ENCODE measurements at places on chromosomes 12 and 14.

GRCh38 chr14:43872222-43872621 is 634.9 kb downstream of the FSCB start:
- no peak overlapping the region for H3K27ac ChIP-seq
- no peak for DNase-seq
- no peaks in the 10 kb centered on the region for H3K27me3 ChIP-seq
- no peaks in the 10 kb centered on the region for H3K36me3 ChIP-seq

DNA sequence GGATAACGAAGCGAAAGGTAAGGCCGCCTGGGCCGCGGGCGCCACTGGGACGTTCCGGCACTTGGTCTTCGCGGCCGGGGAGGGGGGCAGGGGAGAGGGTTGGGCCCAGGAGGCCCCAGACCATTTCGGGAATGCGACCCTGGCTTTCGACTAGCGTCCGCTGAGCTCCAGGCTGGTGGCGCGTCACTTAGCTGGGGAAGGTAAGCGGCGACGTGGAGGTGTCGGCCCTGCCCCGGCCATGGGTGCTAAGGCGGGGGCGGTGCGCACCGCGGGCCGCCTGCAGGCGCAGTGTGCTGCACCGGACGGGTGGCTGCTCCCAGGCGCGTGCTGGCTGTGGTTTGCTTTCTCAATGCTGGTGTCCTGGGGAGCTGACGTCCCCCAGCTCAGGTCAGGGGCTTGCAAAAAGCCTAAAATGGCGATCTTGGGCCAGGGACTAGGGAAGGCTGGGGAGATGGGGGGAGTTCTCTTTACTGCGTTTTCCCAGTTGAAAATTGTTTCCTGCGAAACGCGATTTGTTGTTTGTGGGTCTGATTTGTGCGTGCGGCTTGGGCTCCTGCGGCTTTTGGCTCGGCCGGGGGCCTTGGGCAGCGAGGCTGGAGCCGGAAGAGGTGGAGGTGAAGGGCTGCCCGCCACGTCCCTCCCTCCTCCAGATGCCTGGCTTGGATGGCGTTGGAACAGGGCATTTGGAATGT is 1.2 kb downstream of the HOXC10 start:
- no peaks in the 10 kb centered on the region for H3K36me3 ChIP-seq
- no peak overlapping the region for H3K27ac ChIP-seq
- peaks cover 47% of the 10 kb centered on the region for H3K4me1 ChIP-seq
- no peak for DNase-seq
- peaks cover 98% of the 10 kb centered on the region for H3K27me3 ChIP-seq
- peak overlapping the region; percentile 4 for H3K4me3 ChIP-seq

DNA sequence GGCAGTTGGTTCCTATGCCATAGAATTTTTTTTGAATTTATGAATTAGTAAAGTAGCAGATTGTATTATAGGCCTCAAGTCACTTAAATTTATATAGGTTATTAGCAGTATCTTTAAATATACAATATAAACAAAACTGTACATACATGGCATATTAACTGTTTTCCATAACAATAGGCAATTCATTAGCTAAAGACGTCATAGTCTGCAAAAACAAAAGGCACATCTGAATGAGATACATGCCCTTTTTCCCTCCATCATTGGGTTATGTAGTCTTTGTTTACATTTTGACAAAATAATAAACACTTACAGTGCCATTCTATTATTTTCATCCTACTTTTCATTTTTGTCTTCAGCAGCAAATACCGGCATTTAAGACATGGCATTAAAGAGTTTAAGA is 1.1 kb upstream of the VCPKMT start:
- peak overlapping the region; percentile 95 for H3K27ac ChIP-seq
- H3K36me3 ChIP-seq = peaks cover 29% of the 10 kb centered on the region
- peaks cover 15% of the 10 kb centered on the region for H3K4me1 ChIP-seq
- DNase-seq = no peak

DNA sequence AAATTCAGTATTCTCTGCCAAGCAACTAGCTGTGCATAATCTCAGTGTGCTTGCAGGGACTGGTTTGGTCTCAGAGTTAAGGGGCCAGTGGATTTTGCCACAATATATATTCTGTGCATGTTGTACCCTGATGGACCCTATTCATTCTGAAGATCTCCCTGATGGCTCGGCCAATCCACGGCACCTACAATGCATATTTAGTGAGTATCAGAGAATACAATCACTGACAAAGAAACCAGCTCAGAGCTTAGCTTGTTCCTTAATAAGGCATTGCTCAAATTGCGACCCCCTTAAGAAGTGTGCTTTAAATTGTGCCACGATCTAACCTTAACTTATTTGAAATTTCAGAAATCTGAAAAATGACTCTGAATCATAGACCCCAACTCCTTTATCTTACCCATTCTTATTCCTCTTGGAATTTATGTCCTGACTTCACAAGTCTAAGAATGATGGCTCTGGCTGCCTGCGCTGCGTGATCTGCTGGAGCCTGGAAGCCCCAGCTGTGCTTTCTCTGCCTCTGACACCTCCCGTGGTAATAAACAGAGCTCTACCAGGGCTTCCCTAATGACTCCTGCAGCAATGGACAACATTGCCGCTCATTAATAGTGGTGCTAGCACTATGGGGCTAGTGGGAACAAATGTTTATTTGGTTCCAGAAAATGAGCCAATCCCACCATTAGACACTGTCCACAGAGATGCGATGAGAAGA is 9.0 kb upstream of the DCAF4 start:
- H3K36me3 ChIP-seq = no peaks in the 10 kb centered on the region
- no peaks in the 10 kb centered on the region for H3K4me1 ChIP-seq
- no peak for DNase-seq
